ENCODE measurements at places on chromosomes 7 and 10.

GRCh38 chr10:91556691-91557566 is 75.9 kb downstream of the PPP1R3C start:
- no peak for DNase-seq

GRCh38 chr7:74173074-74173473 is 1.1 kb upstream of the EIF4H start:
- no peak for DNase-seq

- DNase-seq: no peak
Measured at GRCh38 chr10:224571-224970, 89.3 kb downstream of the ZMYND11 start.

DNA sequence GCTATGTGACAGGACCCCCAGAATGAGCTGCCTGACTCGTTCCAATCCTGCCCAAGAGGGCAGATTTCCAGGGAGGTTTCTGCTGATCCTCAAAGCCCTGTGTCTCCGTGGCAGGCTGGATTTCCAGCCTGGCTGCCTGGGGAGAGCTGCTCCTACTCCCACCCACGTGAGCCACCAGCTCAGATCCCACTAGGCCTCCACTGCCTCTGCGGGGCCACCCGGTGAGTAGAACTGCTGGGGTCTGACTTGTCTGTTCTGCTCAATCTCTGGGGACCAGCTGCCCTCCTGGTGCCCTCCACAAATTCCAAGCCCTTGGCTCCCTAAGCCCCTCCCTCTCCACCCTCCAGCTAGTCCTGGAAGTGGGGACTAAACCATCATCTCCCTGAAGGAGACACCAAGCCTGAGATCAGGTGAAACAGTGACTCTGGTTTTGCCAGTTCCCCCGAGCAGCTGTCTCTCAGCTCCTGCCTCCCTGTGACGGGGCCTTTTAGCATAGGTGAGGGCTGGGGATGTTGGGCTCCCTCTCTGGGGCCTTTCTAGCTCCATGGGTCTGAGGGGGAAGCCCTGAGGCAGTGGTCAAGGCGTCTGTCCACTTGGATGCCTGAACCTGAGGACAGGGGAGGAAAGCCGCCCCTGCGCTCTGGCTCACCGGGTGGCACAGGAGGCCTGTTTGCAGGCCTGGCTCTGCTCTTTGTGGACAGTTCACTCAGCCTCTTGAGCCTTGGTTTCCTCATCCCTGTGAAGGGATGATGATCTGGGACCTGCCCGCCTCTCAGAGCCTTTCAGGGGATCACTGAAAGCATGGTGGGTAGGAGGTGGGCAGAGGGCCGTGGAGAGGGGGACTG is 5.6 kb downstream of the FAM241B start:
- DNase-seq: no peak

DNA sequence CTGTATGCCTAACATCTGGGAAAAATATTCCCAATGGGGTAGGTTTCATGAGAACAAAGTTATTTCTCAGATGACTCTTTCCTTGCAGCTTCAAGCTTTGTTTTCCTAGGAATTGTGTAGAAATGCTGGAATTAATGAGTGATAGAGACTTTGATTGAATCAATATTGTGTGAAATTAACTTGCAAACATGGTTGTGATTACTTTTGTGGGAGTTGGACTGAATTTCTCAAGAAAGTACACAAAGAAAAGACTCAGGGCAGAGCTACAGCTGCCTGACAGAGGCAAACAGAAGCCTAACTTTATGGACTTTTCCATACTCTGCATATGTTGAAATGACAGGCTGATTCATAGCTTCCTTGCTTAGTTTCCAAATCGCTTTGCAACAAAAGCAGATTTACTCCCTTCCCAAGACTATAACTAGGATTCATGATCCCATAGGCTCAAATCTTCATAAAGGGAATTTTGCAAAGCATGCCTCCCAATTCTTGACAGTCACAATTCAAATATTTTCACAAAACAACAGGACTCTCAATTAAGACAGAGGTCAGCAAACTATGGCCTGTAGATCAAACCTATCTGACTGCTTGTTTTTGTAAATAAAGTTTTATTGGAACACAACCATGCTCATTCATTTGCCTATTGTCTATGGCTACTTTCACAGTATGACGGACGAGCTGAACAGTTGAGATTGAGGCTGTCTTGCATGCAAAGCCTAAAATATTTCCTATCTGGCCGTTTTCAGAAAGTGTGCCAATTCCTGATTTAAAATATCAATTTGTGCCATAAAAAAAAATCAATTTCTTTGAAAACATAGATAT is 27.6 kb downstream of the NRP1 start:
- no peak for DNase-seq

DNA sequence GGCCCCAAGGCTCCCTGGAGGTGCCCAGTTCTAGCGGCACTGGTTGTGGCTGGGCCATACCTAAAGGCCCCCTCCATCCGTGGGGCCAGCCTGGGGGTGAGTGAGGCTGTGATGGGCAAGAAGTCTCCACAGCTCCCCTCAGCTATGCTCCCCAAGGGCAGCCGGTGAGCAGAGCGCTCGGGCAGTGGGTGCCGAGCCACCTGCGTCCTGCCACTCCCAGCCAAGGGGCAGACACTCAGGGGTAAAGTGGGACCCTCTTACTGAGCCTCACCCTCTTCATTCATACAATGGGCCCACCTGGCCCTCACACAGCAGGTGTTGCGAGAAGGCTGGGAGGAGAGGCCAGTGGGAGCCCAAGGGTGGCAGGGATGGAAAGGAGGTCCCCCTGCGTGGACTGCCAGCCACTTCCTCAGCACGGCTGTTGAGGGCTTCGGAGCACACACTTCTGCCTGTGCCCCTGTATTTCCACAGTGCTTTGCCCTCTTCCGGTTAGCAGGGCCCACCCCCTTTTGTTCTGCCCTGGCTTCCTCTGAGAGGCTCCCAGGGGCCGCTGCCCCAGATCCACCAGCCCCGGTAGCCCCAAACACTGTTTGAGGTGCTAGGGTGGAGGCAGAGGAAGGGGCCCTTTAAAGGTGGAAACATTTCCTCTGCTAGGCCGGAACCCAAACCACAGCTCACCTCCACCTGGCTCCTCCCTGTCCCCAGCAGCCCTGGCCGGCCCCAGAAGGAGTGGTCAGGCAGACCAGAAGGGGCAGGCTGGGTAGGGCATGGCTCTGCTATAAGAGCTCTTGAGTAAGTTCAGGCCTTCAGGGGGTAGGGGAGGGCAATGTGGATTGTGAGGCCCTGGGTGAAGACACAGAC is 16.4 kb upstream of the C10orf105 start:
- DNase-seq: peak; percentile 41

- no peak for DNase-seq
Measured at GRCh38 chr7:95276114-95276513, 48.2 kb downstream of the PON1 start.

GRCh38 chr10:100981178-100981772 is 6.0 kb downstream of the MRPL43 start:
- DNase-seq: no peak

DNA sequence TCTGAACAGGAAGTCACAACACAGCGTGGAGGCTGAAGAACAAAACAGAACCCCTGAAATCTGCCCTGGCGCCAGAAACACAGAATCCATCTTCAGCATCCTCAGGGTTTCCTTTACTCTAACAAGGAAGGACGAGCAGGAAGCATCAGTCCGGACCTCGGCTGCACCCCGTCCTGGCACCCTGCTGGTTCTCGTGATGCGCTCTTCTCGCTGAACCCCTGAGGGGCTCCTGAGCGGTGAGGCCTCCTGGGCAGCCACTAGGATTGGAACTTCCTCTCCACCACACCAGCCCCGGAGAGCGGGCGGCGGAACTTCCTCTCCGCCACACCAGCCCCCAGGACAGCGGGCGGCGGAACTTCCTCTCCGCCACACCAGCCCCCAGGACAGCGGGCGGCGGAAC is 461.9 kb downstream of the PTPRN2 start:
- no peak for DNase-seq

DNA sequence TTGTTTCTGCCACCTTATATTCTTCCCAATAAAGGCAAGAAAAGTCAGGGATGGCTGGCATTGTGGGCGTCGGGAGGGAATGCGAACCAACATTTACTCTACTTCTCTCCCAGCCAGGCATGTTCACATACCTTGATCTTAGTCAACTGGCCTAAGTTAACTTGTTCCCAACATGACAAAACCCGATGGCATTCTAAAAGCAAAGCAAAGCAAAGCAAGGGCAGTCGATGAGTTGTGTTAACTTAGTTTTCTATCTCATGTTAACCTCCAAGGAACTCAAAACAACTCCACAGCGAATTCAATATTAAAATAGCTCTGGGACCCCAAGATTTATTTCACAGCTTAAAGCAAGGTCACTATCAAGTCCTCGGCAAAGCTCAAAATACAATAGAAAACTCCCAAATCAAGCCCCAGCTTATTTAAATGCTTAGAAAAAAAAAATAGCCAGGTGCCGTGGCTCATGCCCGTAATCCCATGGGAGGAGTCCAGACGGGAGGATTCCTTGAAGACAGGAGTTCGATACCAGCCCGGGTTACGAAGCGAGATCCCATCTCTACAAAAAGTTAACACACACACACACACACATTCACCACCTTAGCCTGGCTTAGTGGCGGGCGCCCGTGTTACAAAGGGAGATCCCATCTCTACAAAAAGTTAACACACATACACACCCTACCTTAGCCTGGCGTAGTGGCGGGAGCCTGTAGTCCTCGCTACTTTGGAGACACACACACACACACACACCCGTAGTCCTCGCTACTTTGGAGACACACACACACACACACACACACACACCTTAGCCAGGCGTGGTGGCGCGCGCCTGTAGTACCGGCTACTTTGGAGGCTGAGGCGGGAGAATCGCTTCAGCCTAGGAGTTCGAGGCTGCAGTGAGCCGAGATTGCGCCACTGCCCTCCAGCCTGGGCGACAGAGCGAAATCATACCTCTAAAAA is 901 bp upstream of the CCNY start:
- DNase-seq: peak; percentile 4
